Spinal cord (tissue), 10 donors: ENCODE measurements at places on chromosomes 13 and 19. TPM values are rescaled to one million over a fixed set of nuclear protein-coding genes. Genes with fewer than 3 reads are reported as not detected.

Gene IGFL4
- 8.1 TPM for polyA plus RNA-seq

Gene EGLN2
- 93.3 TPM for polyA plus RNA-seq

Gene APOC4
- not detected for polyA plus RNA-seq

Gene FGF9
- polyA plus RNA-seq: 24.0 TPM

Gene LAIR1
- 6.9 TPM for polyA plus RNA-seq
